ENCODE measurements at places on chromosomes 5 and 9.

DNA sequence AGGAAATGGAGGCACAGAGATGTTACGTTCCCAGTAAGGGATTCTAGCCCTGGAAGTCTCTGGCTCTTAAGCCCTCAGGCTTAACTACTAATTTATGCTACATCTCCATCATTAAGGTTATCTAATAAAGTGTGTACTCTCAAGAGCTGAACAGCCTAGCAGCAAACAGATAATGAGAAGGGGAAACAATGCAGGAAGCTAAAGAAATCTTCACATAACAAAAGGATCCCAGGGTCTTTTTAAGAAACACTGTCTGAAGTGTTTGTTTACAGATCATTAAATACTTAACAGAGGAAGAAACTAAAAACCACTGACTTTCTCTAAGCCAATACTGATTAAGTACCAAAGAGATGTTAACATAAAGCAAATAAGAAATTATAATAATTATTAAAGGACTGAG lies 129.0 kb downstream of the PAPPA start:
- no peak for DNase-seq

- DNase-seq = no peak
Observed at GRCh38 chr9:94859891-94860290, 133.4 kb downstream of the AOPEP start.

DNA sequence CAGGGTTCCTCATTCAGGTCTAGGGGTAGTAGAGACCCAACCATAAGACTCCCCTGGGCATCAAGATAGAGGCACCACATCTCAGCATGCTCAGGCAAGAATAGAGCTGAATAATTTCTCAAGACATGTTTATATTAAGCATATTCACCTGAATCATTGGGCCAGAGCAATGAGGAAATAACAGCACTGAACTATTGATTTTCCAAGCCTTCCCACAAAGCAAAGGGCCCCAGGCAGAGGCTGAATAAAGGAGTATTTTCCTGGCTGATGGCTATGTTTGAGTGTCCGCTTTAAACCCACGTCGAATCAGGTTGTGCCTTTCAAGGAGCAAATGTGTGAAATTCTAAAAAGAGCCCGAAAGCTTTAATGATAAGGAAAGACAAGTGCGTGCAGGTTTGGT lies 129.2 kb downstream of the HSD17B3 start:
- DNase-seq = no peak

GRCh38 chr9:137156567-137157375 lies 13.1 kb downstream of the LRRC26 start:
- no peak for DNase-seq

DNA sequence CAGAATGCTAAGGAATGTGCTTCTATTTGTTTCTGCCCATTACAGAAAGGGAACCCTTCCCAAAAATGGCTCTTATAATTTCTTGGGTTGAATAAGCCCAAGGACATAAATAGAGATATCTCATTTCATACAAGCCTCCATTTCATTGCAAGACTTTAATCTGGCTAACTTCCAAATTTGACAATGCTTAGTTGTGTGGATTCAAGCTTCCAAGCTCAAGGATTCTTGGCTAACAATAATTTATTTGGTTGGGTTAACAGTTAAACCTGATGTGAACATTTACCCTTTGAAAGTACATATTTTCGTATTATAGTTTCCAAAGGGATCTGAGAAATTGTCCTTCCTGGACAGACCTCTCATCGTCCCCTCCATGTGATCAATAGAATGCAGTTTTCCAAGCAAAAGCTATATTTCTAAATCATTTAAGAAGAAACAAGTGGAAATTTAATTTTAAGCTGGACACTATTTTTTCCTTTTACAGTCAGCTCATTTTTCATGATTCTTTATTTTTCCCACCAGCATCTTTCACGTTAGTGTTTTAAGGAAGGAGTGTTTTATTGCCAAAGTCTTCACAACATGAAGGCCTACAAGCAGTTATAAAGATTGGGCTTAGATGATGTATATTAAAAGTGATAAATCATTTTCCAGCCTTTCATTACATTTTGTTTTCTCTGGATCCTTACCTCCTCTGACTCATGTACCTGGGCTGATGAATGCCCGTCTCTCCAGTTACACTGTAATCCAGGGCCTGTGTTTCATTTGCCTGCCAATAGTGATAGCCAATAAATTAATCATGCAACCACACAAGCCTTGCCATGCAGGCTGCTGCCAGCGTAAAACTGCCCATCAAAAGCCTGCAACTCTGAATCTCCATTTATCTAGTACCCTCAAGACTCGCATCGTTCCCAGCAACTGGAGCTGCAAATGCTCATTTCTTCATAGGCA lies 176.7 kb downstream of the NTRK2 start:
- no peak for DNase-seq

- no peak for DNase-seq
Observed at GRCh38 chr5:59095480-59095879, 512.6 kb downstream of the RAB3C start.

- DNase-seq = no peak
Observed at GRCh38 chr5:93748875-93749397, 7.5 kb upstream of the POU5F2 start.

- DNase-seq = no peak
Observed at GRCh38 chr5:135833961-135834638, 363 bp upstream of the SLC25A48 start.

DNA sequence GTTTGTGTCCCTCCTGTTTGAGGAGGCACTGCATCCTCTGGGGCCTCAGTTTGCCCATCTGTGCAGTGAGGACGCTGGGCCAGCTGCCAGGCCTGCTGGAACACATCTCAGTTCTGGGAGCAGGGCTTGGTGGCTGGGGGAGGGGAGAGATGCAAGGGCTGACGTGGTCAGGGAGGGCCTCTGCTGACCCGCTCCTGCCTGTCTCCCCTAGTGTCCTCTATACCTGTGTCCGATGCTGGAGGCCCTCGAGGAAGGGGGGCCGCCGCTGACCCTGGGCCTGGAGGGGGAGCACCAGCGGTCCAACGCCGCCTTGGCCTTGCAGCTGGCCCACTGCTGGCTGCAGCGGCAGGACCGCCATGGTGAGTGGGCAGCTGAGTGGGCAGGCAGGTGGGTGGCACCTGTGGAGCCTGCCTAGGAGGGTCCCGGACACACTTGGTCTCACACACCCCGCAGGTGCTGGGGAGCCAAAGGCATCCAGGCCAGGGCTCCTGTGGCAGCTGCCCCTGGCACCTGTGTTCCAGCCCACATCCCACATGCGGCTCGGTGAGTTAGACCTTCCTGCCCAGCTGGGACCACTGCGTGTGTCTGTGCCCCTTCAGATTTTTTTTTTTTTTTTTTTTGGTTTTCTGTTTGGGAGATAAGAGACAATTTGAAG lies 5.8 kb downstream of the FPGS start:
- DNase-seq = no peak

- no peak for DNase-seq
Observed at GRCh38 chr5:72599065-72599433, 91.8 kb upstream of the ZNF366 start.

- no peak for DNase-seq
Observed at GRCh38 chr9:125904155-125904851, 157.1 kb downstream of the PBX3 start.

DNA sequence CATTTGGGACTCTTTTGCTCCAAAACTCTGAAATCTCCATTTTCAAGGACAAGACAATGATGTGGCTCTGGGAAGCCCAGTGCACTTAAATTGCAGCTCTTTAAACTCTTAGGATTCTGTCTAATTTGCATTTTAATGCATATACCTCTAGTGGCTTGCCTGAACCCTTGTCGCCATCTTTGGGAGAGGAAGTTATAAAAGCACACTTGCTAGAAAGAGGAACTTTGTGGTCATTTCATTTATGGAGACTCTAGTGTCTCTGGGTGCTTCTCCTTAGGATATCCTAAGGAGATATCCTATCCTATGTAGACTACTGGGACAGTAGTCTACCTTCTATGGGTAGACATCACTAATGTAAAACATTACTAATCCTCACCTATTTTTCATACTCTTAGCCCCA lies 77.3 kb upstream of the SLC1A3 start:
- no peak for DNase-seq

DNA sequence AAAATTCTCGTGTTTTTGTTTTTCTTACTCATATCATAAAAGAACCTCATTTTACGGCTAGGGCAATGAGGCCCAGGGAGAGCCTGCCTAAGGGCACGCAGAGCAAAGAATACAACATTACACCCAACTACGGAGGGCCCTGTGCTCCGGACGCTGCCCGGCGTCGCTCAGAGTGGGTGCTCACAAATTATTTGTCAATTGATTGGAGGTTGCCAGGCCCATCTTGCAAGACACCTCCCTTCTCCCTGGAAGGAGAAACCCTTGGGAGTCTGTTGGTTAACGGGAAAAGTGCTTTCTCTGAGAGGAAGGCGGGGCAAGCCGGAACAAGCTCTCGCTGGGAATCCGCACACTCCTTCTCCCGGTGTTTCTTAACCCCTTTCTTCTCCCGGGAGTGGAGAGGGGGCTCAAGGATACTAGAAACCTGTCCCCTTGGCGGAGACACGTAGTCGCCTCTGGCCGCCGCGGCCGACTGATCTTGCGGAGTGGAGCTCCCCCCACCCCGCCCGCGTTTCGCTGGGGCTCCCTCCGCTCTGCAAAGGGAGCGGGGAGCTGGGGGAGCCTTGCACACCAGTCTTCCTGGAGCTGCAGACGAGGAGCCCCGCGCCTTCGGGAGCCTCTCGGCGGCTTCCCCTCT lies 599.3 kb upstream of the SGCD start:
- peak; percentile 6 for DNase-seq

DNA sequence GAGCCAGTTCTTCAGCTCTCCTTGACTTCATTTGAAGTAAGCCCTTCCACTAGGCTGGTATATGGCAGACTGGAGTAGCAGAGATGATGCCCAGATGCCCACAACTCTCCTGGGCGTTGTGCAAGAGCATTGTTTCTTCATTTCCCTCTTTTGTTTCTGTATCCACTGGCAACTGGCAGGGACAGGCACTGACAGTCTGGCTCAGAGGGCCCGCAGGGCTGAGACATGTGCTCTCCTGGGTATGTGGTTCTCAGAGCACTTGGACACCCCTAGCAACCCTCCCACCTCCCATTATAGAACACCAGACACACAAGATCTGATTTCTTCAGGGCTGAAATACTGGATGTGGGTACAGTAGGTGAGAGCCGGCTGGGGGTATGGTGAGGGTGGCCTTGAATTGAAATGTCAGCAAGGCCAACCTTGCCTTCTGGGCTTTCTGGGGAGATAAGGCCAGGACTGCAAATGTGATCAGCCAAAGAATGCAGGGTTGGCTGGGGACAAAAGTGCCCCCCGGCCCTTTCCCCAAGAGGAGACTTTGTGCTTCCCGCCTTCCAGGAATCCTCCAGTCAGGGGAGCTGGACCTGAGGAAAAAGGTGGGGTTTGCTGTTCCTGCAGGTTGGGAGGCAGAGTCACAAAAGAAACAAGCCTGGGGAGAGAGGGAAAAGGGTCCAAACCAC lies 28.6 kb upstream of the CTNNA1 start:
- DNase-seq = peak; percentile 9

- no peak for DNase-seq
Observed at GRCh38 chr5:10555277-10555684, 8.6 kb upstream of the ANKRD33B start.

DNA sequence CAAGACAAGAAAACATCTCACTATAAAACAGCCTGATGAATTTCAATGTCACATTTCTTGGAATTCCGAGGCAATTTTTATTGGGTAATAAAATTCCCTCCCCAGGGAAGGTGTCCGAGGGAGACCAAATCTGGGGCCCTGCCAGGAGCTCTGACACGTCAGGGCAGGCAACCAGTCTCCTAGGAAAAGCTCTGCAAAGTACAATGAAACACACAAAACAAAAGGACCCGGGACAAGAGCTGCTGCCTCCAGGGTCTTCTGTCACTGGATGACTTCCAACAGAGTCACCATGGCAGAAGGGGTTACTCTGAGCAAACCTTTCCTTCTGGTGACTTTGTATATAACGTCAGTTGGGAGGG lies 50.8 kb downstream of the SAXO1 start:
- no peak for DNase-seq

- no peak for DNase-seq
Observed at GRCh38 chr9:78753039-78753438, 456.1 kb downstream of the PSAT1 start.

- peak; percentile 38 for DNase-seq
Observed at GRCh38 chr9:76576344-76576743, 117.4 kb downstream of the GCNT1 start.

- no peak for DNase-seq
Observed at GRCh38 chr5:116078199-116078598, 6.6 kb upstream of the COMMD10 start.

- no peak for DNase-seq
Observed at GRCh38 chr5:113081881-113082546, 105.4 kb downstream of the DCP2 start.

DNA sequence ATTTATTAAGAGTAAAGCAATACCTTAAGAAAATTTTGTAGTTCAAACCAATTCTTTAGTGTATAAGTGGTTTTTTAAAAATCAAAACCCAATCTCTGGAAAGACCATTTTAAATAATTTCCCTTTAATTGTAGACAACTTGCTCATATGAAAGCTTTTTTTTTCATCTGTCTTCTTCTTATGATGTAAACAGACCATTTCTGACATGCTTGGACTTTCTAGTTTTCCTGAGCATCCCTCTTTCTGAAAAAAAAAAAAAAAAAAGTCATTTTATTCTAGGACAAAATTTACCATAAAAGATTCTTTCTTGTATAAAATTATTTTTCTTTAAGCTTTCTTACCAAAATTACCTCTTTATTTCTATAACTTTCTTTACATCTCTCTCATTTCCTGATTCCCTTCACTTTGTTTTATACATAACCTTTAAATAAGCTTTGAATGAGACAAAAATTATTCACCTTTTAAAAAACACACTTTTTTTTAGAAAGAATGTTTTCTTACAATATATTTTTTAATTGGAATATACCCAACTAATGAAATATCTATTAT lies 67.5 kb downstream of the COL15A1 start:
- no peak for DNase-seq

- DNase-seq = no peak
Observed at GRCh38 chr5:76788362-76788761, 30.5 kb upstream of the F2RL1 start.

- DNase-seq = no peak
Observed at GRCh38 chr9:72952381-72952690, 517 bp downstream of the ALDH1A1 start.

- no peak for DNase-seq
Observed at GRCh38 chr9:80899208-80899607, 790.1 kb downstream of the TLE1 start.

- DNase-seq = no peak
Observed at GRCh38 chr5:53291528-53291927, 182.0 kb upstream of the MOCS2 start.

GRCh38 chr9:115540091-115540490 lies 422.1 kb upstream of the TNC start:
- no peak for DNase-seq

DNA sequence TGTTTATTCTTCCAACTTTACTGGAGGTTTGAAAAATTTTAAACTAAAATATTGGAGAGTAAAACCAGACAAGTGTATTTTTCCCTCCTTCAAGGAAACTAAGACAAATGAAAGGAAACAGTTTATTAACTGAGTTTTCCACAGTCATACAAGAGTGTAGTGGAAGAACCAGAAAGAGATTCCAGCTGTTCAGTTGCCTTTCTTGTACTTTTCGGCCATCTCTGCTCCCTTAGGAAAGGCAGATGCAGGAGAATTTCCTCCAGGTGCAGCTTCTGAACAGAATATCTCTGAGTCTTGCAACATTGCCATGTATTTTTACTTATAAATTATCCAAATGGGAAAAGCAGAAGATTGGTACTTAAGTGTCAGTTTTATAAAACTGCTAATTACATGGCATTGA lies 217.1 kb downstream of the MAST4 start:
- DNase-seq = peak; percentile 43

- no peak for DNase-seq
Observed at GRCh38 chr5:138386290-138386689, 33.8 kb downstream of the KDM3B start.

- DNase-seq = no peak
Observed at GRCh38 chr5:67118050-67118620, 78.5 kb downstream of the CD180 start.

GRCh38 chr9:88013607-88014006 lies 39.3 kb upstream of the CDK20 start:
- DNase-seq = no peak

Measured in muscle of arm (tissue), 14 donors.